ENCODE measurements at places on chromosomes 3 and 15.

- peak; percentile 53 for DNase-seq
Observed at GRCh38 chr3:189361103-189361835, 189.5 kb downstream of the TPRG1 start.

- peak; percentile 25 for DNase-seq
Observed at GRCh38 chr3:143266927-143267326, 147.4 kb downstream of the CHST2 start.

DNA sequence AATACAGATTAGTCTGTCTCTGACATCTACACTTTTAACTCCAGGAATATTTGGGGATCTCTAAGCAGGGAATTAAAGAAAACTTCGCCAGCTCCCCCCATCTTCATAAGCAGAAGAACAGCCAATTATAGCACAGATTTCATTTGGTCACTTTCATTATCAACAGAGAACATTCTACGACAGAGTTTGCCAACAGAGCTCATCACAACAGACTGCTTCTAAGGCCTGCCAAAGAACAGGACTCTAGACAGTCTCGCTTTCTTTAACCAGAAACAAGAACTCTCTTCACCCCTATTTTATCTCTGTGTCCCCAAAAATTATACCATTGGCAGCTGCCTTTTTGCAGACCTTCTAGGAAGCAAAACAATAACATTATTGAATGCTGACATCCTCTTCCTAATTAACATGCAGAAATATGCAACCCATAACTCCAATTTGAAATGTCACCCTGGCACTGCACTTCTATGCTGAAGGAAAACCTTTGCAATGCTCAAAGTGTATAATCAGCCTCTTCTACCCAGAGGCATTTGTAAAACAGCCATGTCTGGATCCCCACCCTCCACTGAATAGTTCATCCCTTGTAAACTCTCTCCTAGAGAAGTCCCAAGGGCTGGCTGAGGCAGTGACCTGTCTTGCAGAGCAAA lies 552.8 kb downstream of the MAGI1 start:
- no peak for DNase-seq

DNA sequence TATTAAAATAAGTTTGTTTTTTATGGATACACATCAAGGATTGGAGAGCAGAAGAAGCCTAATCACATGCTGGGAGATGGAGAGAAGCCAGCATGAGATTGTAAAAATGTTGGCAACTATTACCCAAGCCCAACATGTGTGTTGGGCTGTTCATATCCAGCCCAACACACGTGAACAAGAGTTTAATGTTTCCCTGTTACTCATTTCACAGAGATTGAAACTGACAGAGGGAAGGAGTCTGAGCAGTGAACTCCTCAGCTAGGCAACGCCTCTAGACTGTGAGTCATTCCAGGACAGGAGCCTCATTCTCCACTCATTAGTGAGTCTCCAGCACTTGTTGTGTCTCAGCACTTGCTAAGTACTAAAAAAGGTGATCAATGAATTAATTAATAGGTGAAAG lies 43.2 kb upstream of the CMSS1 start:
- peak; percentile 81 for DNase-seq

- peak; percentile 59 for DNase-seq
Observed at GRCh38 chr3:94115482-94115881, 52.6 kb downstream of the NSUN3 start.

DNA sequence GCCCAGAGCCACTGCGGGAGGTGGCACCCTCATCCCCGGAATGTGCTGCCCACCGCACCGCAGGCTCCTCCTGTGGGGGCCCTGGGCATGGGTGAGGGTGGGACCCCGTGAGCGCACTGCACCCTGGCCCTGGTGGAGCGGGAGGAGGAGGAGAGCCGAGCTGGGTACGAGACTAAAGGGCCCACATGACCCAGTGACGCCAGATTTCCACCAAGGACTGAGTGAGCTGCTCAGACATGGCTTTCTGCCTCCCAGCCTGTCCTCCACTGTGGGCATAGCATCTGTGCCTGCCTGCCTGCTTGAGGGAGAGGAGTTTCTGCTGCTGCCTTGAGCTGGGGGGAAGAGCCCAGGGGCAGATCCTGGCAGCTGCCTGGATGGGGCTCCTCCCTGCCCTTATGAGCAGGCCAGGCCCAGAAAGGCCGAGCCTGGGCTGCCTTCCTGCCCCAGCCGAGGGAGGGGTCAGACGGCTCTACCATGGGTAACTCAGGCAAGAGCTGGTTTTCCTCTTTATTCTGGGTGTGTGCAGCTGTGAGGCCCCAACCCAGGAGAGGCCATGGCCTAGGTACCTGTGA lies 88.4 kb downstream of the VGLL4 start:
- no peak for DNase-seq

DNA sequence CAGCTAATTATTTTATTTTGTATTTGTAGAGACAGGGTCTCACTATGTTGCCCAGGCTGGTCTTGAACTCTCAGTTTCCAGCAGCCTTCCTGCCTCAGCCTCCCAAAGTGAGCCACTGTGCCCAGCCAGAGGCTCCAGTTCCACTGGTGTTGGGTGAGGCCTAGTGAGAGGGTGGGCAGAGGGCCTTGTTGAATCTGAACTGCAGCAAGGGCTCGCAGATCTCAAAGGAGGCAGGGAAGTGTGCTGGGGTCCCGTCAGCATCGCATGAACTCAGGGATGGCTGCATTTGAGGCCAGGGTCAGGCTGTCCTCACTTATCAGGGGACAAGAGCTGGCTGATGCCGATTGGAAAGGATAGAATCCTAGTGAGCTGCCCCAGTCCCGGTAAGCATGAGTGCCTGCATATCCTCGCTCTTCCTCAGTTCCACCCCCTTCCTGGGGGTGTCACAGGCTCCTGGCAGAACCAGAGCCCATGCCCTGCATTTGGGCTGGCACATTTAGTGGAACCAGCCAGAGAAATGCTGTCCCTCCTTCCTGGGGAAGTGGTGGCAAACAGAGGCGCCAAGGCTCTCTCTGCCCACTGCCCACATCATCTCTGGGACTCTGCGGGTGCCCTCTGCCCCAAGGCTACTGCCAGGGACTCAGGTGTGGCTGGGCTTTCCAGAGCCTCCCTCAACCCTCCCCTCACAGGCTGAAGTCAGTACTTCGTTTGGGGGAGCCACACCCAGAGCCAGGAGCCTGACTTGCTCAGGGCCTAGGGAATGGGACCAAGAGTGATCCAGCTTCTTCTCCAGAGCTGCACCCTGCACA lies 24.1 kb downstream of the ALS2CL start:
- DNase-seq: no peak

GRCh38 chr15:49901321-49901720 lies 217.7 kb downstream of the ATP8B4 start:
- no peak for DNase-seq

- peak; percentile 91 for DNase-seq
Observed at GRCh38 chr3:100993309-100993708, at the start of gene ABI3BP. Gene ABI3BP (minus strand): TSS chr3:100993421. CDS start chr3:100993384, 37 bp downstream.

DNA sequence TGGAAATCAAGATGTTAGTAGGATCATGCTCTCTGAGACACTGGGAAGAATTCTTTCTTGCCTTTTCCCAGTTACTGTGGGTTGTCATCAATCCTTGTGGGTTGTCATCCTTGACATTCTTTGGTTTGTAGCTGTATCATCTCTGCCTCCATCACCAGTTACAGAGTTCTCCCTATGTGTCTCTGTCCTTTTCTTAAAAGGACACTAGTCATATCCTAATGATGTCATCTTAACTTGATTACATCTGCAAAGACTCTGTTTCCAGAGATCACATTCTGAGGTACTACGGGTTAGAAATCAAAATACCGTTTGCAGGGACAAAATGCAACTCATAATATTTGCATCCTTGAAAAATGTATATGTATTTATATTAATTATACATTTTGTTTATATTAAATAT lies 500.4 kb downstream of the ZBBX start:
- DNase-seq: no peak

DNA sequence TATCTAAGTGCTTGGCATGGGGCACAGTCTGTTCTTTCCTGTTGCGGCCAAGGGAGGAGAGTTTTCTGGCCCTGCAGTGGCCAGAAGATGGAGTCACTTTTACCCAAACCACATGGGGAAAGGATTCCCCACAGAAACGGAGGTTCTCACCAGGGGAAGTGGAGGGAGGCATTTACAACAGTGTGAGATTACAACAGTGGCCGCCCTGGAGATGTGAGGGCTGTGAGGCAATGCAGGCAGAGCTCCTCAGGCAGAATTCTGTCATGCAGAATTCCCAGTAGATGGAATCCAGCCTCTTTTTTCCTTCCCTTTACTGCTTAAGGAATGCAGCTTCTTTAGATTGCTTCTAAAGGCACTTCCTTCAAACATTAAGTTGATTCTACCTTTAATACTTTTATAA lies 83.1 kb downstream of the CACNA1D start:
- peak; percentile 30 for DNase-seq

GRCh38 chr15:69185706-69186105 lies 25.3 kb downstream of the GLCE start:
- no peak for DNase-seq

DNA sequence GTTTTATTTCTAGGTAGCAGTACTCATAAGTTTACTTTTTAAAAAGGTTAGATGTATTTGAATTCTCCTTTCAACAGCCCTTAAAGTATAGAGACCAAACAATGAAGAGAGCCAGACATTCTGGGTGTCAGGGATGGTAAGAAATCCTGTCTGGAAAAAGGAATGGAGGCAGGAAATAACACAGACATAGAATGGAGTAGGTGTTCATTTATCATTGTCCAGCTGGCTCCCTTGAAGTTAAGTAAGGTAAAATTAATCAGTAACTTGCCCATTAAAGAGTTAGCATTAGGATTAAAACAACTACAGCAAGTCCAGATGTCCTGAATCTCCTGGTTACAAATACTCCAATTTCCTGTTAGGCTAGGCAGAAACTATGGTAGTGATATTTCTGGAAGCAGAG lies 13.5 kb upstream of the SUCNR1 start:
- no peak for DNase-seq

DNA sequence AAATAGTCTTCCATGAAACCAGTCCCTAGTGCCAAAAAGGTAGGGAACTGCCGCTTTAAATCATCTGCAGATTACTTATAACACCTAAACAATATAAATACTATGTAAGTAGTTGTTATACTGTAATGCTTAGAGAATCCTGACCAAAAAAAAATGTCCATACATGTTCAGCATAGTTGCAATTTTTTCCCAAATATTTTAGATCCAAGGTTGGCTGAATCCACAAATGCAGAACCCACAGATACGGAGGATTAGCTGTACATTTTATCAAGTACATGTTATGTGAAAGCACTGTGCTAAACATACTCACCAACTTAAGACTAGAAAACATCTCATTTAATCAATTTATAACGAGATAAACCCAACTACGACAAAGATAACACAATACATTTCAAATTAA lies 9.3 kb downstream of the MSL2 start:
- no peak for DNase-seq

GRCh38 chr3:56857178-56857577 lies 55.4 kb upstream of the ARHGEF3 start:
- DNase-seq: no peak

GRCh38 chr3:53092216-53092615 lies 38.0 kb downstream of the RFT1 start:
- no peak for DNase-seq

GRCh38 chr15:51260202-51260601 lies 78.2 kb downstream of the CYP19A1 start:
- DNase-seq: peak; percentile 61

DNA sequence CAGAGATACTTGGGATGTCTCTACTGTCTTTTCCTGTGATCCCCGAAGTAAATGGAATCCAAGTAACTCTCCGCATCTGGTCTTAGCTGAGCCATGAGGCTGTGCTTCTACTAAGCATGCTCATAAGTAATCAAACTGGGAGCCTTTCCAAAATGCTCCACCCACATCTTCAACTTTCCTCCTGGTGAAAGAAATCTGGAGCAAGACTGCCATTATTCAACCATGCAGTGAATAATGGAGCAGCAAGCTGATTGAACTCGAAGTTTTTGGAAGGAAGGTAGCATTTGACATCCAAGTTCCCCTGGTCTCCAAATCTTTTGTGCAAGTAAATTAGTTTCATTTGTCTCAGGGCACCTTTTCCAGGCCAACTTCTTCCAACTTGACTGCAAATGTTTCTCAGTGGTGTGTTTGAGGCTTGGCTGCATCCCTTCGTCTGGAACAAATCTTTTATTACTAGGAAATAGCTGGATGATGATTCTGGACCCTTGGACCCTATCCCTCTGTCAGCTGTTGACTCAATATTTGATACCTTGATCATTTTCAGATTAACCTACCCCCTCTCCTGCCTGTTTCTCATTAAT lies 19.4 kb downstream of the GXYLT2 start:
- peak; percentile 80 for DNase-seq

DNA sequence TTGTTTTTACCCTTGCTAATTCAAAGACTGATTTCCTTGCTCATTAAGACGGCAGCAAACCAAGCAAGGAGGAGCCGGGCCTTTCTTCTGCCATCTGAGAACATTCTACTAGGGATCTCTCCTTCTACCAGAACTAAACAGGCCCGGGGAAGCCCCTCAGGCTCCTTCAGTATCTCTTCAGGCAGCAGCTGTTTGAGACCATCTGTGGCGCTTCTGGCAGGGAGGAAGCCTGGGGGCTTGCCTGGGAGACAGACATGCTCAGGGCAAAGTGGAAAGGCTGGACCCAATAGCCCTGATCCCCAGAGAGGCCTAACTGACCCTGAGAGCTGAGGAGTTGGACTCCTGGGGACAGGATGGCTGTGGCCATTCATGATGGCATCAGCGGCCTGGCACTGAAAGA lies 67.9 kb downstream of the FEM1B start:
- DNase-seq: no peak

DNA sequence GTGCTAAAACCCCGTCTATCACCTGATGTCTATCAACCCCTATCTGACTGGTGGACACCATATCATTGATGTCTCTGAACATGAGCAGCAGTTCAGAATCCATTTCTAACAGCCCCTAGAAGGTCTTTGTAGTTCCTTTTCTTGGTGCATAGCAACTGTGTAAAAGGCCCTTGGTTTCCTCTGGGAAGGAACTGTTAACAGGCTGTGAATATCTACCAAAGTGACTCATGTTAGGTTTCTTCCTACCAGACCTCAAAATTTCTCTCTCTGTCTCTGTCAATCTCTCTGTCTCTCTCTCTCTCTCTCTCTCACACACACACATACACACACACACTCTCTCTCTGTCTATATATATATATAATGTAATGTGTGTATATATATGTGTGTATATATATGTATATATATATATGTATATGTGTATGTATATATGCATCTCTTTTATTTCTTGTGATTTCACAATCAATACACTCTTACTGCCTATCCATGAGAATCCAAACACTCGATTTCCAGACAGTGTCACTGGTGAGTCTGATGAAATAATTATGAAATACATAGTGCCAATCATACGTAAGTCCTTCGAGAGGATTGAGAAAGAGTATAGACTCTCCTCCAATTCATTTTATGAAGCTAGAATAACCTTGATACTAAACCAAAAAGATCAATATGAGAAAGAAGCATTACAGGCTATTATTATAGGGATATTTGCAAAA lies 335.9 kb upstream of the SLCO3A1 start:
- DNase-seq: no peak
